Activated CD8-positive, alpha-beta memory T cell treated with anti-CD3 and anti-CD28 coated beads for 4 hours (primary cell): ENCODE measurements at places on chromosomes 13 and 19.

GRCh38 chr19:46746281-46747057 is at the start of gene STRN4:
TSS of gene STRN4 (minus strand) at chr19:46746450. CDS start at chr19:46746430, 20 bp downstream.
- DNase-seq = no peak

- no peak for DNase-seq
Measured at GRCh38 chr13:113397608-113398425, 33.9 kb upstream of the GRTP1 start.

DNA sequence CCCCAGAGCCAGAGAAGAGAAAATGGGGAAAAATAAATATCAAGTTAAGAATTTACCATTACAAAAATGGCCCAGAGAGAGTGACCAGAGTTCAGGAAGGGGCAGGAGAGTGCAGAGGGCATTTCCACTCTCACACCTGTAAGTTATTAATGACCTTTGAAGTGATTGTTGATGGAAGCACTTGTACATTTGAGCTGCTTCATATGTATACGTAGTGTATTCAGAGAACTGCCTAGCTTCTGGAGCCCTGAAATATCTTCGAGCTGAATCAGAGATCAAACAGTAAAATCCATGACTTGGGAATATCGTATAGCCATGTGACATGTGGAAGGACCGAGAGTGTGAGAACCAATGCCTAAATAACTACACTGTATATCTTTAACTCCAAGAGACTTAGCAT is 49.2 kb upstream of the PCCA start:
- no peak for DNase-seq

DNA sequence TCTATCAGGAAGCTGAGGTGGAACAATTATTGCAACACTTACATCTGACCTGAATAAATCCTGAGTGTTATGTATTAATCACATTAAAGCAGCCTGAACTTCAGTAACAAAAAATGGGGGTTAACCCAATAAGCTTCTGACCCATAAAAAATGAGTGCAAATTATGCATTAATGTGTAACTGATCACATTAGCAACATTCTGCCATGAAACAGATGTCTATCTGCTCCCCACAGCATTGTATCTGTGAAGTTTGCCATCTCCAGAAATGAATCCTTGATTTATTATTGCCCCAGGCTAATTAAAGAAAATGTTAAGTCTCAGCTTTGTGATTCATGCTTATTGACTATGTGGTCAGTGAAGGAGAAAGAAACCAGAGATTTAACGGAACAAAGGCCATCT is 304.9 kb downstream of the PCDH20 start:
- no peak for DNase-seq

GRCh38 chr13:94658926-94659597 is 53.3 kb downstream of the SOX21 start:
- no peak for DNase-seq

DNA sequence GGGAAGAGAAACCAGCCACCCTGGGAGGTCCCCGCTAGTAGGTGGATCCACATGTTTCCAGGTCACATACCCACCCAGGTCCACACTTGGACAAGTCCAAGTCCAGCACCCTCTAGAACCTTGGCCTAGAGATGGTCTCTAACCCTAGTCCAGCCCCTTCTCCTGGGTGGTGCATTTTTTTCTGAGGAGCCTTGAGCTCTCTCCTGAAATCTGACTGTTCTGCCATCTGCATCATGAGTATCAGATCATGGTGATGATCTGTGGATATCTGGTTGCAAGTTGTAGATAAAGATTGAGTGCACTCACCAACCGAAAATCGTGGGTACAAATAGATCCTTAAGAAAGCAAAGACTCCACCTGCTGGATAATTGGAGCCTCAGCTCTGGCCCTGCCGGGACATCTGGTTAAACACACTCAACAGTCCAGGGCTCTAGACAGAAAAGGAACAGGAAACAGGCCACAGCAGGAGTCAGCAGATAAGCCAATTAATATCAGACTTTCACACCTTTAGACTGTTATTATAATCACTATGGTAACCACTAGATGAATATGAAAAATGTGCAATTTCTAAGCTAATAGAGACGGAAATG is 41.1 kb downstream of the GPR12 start:
- no peak for DNase-seq

- no peak for DNase-seq
Measured at GRCh38 chr19:15187026-15188007, 13.5 kb downstream of the NOTCH3 start.

DNA sequence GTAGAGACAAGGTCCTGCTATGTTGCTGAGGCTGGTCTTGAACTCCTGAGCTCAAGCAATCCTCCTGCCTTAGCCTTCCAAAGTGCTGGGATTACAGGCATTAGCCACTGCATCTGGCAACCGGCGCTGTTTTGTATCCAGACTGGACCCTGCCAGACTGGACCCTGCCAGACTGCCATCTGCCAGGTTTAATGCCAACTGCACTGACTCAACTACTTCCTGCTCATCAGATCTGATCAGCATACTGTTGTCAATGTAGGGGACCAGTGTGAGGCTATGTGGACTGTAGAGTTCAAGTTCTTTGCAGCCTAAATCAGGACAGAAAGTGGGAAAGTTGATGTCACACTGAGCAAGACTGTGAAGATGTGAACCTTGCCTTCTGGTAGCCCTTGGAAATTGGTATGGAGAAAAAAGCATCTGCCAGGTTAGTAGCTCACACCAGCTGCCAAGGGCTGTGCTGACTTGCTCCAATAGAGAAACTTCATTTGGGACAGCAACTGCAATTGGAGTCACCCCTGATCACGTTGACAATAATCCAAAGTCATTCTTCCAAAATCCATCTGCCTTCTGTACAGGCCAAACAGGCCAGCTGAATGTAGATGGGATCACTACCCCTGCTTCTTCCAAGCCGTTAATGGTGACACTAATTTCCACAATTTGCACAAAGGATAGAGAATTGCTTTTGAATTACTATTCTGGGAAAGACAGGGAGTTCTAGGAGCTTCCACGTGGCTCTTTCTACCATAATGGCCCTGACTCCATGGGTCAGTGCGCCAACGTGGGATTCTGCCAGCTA is 36.8 kb upstream of the ATP1A3 start:
- DNase-seq = no peak

- DNase-seq = no peak
Measured at GRCh38 chr19:2240881-2241760, 4.5 kb downstream of the SF3A2 start.

DNA sequence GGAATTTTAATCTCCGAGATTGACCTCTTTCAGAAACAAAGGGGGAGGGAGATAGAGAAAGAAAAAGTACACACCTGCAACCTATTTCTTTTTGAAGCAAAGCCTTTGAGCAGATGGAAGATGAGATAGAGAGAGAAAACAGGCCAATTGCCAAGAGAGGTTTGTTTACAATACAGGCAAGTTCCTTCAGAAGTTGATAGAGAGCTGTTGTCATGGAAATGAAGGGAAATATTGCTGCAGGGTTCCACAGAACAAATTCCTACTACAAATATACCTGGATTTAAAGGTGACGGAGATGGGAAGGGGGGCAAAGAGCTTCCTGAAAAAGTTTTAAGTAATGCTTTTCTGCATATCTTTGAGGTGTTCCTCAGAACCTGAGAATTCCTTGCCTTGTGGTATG is 388.4 kb downstream of the NDFIP2 start:
- DNase-seq = no peak

GRCh38 chr13:63896321-63896720 is 2480.7 kb upstream of the PCDH20 start:
- DNase-seq = no peak

- no peak for DNase-seq
Measured at GRCh38 chr19:54969647-54970046, 3.5 kb downstream of the NLRP2 start.

- DNase-seq = no peak
Measured at GRCh38 chr19:33864311-33864850, 67.7 kb downstream of the KCTD15 start.

DNA sequence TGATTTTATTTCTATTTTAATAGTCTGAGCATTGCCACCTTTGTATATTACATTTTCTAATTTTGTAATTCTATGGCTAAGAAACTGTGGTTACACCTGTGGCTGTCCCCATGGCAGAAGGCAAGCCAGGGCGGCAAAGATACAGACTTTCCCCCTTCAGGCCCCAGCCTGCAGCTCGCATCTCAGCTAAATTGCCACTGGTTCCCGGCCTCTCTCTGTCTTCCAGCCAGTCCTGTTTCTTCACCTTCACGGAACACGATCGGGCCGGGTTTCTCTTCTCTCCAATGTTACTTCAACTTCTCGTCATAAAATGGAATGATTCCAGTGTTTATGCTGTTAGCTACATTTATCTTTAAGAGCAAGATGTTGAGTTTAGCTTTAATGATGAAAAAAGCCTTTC is 124.5 kb upstream of the ZNF507 start:
- no peak for DNase-seq

GRCh38 chr19:12166626-12167025 is 3.7 kb downstream of the ZNF136 start:
- no peak for DNase-seq

GRCh38 chr13:67726979-67727378 is 496.8 kb upstream of the PCDH9 start:
- DNase-seq = no peak

DNA sequence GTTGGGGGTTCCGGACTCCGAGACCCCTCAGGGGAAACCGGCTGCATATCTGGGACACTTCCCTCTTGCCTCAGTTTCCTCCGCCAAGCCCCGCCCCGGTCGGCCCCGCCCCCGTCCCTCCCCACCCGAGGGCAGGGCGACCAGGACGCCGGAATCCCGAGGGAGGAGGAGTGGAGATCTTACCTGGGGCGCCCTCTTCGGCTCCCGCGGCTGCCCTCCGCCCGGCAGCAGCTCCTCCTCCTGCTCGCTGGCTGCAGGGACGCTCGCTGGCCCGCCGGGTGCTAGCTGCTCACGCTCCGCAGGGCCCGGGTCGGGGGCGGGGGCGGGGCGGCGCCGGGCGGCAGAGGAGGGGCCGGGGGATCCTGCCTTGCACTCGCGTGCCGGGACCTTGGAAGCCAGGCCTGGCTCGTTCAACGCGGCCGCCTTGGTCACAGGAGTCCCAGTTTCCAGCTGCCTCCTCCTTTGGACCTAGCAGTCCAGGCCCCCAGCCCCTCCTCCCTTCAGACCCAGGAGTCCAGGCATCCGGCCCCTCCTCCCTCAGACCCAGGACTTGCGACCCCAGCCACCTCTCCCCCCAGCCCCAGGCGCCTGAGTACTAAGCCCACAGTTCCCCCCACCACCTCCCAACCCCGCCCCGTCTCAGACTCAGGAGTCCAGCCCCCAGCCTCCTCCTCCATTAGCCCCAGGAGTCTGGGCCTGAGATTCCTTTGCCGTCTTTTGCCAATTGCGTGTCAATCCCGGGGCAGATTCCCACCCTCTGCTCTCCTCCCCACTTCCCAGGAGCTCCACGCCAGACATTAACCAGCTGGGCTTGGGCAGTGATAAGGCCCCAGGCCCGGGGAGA is at the start of gene NTF4:
Gene NTF4, minus strand, starts transcription at position 51 of the 844 bp plus-strand sequence. CDS start 2,821 bp downstream, outside the sequence.
- no peak for DNase-seq

GRCh38 chr13:31093145-31093885 is 68.4 kb downstream of the HSPH1 start:
- no peak for DNase-seq

DNA sequence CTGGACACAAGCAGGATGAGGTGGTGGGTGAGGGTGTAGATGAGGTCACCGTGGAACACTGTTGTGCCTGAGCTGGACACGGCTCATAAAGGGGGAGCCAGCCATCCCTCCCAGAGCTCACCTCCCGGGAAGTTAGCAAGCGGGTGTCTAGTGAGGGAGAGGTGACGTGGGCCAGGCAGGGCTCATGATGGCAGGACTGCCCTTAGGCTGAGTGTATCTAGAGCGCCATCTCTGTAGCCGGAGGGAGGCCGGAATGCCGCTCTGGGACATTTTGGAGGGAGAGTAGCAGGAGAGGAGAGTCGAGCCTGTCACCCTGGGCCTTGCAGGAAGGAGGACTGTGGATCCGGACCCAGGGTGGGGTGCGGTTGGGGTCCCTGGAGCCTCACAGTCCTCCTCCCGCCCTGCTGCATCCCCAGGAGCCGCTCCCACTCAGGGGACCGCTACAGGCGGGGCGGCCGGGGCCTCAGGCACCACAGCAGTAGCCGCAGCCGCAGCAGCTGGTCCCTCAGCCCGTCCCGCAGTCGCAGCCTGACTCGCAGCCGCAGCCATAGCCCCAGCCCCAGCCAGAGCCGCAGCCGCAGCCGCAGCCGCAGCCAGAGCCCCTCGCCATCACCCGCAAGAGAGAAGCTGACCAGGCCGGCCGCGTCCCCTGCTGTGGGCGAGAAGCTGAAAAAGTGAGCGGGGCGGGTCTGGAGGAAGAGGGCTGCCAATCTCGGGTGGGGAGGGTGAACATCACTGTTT is 9.2 kb downstream of the ZNF296 start:
- no peak for DNase-seq

GRCh38 chr19:37778613-37779126 is 716 bp downstream of the ZNF573 start:
- DNase-seq = no peak

DNA sequence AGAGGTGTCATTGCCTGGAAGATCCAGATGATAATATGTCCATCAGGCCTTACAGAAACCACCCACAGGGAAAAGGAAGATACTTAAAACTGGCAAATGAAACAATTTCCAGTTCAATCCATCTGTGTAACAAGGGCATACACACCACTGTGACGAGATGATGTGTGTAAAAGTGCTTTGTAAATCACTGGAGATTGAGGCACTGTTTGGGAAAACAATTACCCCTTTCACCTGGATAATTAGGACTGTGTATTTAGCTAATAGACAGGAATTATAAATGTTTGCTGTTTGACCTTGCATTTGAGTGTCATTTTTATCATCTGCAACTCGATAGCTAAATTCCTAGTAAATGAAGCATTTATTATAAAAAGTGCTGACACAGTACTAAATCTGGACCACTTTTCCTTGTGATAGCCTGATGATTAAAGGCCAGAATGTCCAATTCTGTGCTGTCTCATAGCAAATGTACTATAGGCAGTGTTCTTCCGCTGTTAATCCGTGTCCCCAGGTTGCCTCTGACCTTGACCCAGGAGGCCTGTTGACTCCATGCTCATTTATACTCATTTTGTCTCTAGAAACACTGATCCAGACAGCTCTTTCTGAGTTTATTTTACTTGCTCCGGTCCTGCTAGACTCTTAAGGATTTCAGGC is 105.8 kb downstream of the LACC1 start:
- no peak for DNase-seq

- no peak for DNase-seq
Measured at GRCh38 chr19:52566588-52566987, 3.5 kb upstream of the ZNF701 start.

DNA sequence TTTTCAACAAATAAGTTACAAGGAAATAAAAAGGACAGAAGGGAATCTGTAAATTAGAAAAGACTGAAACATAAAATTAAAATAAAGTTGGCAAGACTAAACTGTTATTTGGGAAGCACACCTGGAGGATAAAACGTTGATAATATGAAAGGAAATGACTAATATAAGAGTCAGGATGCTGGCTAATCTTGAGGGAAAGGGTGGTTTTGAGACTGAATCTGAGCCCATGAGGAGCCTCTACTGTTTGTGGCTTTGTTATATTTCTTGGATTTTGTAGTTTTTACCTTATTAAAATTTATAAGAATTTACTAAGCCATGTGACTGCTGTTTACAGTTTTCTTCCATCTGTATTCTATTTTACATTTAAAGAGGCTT is 718.0 kb upstream of the SPRY2 start:
- DNase-seq = no peak
